ENCODE measurements at places on chromosomes 6 and 20.

- no peak for DNase-seq
Measured at GRCh38 chr6:71408787-71409723, 120.4 kb downstream of the OGFRL1 start.

- no peak for DNase-seq
Measured at GRCh38 chr20:38723848-38724625, at the start of gene SLC32A1. SLC32A1 (plus strand) TSS chr20:38724486; CDS start chr20:38724725, 239 bp downstream.

DNA sequence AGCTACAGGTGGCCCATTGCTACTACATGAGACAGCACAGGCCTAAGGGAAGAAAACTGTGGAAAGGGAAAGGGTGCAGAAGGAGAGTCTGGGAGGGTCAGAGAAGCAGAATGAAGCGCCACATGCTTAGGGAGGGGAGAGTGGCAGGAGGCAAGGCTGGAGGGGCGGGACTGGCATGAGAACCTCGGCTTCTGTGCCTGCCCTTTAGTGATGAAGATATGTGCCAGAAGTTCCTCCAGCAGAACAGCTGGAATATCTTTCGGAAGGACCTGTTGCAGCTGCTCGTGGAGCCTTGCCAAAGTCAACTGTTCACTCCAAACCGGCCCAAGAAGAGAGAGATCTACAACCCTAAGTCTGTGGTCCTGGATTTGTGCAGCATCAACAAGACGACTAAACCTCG, 61.8 kb downstream of the CNBD2 start:
- DNase-seq = no peak

DNA sequence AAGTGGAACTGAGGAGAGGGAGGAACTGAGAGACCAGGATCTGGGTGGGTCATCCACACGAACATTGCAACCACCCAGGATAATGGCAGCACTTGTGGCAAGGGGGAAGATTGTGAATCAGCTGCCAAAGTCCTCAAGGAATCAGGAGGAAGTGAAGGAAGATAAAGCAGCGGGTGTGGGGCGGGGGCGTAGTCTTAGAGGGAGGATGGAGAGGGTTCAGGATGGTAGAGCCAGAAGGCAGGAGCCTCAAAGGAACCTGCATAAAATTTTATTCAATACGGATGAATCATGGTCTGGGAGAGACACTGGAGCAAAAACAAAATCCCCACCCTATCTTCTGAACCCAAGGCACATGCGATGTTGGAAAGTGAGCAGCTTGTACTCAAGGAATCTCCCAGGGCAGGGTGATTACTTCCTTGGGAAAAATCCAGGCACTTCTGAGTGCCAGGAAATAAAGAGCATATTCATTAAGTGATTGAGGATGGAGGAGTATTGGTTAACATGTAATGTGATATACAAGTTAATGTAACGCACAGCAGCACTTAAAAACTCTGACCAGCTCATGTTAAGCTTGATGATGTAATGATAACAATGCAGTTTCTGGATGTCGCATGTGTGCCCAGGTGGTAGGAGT, 82.0 kb upstream of the B3GAT2 start:
- DNase-seq = no peak

GRCh38 chr20:58352468-58352867, 36.6 kb upstream of the VAPB start:
- no peak for DNase-seq

DNA sequence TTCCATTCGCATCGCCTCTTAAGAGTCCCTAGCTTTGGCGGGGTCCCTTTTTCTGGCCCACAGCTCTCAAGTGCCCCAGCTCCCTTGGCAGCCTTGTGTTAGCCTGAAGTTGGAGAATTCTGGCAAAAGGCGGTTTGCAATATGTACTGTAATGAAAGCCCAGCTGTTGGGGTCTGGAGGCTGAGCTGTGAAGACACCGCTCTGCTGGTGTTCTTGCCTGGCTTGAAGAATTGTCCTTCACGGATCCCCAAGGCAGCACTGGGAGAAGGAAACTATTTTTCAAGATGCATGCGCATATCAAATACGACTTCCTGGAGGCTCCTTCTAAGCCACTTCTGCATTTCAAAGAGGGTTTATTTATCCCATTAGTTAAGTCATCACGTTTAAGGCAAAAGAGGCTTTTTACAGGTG, 21.4 kb upstream of the CITED2 start:
- DNase-seq = no peak

DNA sequence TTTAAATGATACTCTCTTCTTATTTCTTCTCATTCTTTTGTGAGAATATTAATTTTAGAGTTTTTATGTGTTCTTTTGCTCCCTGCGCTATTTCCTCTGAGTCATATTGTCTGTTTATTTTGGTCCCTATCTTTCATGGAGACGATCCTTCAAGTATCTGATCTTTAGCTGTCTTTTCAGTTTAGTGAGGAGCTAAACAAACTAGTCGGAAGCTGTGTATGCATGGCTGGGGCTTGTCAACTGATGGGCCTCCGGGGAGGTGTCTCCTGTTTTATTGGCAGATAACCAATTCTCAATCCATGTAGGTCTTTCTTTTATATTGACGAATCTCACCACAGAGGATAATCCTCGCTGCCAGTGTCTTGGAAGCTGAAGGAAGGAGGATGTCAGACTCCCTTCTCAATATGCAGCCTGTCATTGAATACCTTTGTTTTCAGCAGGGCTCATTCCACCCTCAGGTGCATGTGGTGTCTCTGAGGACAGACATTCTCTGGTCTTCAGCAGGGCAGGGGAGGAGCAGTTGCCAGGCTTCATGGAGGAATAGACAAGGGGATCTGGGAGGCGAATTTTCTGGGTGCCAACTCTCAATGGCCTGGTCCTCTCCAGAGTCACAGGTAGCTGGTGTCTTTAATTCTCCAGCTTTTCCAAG, 64.9 kb downstream of the RNF182 start:
- no peak for DNase-seq

GRCh38 chr6:153312634-153313033, 181.6 kb upstream of the RGS17 start:
- DNase-seq = peak; percentile 1

DNA sequence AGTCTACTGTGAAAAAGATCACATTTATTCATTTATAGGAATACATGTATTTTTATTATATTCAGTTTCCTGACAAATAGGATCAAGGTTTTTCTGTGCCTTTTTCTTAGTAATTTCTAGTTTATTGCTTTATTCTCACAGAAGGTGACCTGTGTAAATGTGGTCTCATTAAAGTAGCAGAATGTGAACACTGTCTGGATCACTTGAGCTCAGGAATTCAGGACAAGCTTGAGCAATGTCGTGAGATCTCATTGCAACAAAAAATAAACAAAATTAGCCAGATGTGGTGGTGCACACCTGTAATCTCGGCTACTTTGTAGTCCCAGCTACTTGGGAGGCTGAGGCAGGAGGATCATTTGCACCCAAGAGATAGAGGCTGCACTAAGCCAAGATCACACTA, 516.7 kb downstream of the CDKAL1 start:
- no peak for DNase-seq

DNA sequence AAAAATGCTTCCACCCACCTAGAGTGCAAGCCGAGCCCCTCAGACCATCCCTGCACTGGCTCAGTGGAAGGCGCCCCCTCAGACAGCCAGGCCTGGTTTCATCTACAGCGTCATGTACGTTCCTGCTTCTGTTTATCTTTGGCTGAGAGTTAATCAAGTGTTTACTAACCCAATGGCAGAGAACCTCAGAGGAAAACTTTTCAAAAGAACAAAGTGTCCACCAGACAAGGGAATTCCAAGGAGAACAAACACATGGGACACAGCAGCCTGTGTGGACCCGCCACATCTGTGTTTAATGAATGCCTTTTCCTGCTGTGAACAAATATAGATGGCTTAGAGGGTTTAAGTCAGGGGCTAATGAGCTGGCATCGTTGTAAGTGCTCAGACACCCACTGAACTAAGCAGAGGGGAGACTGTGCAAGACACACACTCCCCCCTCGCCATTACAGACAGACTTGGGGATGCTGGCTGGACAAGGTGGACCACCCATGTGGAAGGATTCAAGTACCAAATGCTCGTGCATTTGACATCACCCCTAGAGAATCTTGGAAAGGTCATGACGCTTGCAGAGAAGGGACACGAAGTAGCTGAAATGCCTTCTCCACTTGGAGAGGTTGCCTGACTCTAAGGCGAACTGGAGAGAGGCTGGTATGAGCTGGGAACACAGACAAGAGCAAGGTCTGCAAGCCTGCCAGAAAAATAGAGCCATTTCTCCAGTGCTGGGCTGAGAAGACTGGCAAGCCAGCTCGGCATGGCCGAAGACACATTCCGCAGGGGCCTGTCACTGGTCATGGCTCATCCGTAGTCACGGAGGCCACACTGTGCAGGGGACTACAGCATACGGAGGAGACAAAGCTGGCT, 53.5 kb upstream of the NXT1 start:
- no peak for DNase-seq

GRCh38 chr6:136985502-136985901, 59.3 kb downstream of the IL20RA start:
- DNase-seq = no peak

DNA sequence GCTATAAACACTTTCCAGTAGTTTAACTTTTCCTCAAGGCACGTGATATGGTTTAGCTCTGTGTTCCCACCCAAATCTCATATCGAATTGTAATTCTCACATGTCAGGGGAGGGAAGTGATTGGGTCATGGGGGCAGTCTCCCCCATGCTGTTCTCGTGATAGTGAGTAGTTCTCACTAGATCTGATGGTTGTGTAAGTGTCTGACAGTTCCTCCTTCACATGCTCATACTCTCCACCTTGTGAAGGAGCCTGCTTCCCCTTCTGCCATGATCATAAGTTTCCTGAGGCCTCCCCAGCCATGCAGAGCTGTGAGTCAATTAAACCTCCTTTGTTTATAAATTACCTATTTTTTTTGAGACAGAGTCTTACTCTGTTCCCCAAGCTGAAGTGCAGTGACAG, 127.9 kb downstream of the DTNBP1 start:
- no peak for DNase-seq

DNA sequence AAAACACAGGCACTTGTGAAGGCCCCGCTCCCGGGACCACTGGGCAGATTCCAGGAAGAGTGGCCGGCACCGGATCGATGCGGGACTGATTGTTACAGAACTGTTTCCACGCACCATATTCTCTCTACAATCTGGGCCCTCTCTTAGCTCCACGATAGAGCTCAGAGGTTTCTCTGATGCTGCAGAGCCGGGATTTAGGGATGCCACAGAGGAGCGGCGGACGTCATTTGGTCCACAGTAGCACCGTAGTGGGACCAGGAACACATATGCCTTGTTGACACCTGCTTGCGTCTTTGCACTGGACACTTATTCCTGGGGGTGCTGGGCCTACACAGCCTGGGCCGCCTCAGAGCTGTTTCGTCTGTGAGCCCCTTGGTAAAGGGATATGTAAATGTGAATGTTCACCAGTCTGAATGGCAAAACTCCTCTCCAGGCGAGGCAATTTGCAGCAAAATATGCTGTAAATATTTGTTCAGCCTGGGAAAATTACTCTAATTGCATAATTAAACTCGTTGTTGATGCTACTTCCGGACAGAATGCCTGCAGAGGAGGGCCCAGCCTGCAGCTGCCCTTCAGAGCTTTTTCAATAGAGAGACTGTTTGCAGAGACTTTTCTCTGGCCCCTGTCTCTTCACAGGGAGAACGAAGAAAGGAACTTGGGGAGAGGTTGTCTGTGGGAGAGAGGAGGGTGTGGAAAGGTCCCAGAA, 9.4 kb downstream of the PCK1 start:
- DNase-seq = no peak

DNA sequence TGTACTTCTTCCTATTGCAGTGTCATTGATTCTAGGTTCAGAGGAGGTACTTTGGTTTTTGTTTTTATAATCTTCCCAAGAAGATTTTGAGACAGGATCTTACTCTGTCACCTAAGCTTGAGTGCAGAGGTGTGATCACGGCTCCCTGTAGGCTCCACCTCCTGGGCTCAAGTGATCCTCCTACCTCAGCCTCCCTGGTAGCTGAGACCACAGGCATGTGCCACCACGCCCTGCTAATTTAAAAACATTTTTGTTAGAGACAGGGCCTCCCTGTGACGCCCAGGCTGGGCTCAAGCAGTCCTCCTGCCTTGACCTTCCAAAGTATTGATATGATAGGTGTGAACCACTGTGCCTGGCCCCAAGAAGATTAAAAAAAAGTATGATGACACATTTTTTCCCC, 3.4 kb upstream of the SLC17A5 start:
- no peak for DNase-seq

- DNase-seq = no peak
Measured at GRCh38 chr20:3158968-3159431, 665 bp downstream of the FASTKD5 start.

GRCh38 chr6:336159-337114, 44.1 kb downstream of the DUSP22 start:
- no peak for DNase-seq

- no peak for DNase-seq
Measured at GRCh38 chr20:15109494-15109893, 772.1 kb upstream of the FLRT3 start.

DNA sequence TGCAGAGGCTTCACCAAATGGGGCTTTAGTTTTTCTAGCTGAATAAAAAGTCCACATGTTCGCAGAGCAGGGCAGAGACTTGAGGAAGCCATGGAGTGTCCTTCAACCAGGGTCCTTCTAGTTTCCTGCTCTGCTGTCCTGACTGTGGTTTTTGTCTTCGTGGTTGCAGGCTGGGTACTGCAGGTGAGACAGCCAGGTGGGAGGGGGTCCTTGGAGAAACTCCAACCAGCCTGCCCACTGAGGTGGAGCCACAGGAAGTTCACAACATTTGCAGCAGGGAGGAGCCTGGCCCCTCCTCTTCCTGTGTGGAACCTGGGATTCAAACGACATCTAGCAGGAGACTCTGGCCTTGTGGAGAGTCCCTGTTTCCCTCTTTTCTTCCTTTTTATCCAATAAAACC, 68.8 kb upstream of the MYLIP start:
- no peak for DNase-seq

DNA sequence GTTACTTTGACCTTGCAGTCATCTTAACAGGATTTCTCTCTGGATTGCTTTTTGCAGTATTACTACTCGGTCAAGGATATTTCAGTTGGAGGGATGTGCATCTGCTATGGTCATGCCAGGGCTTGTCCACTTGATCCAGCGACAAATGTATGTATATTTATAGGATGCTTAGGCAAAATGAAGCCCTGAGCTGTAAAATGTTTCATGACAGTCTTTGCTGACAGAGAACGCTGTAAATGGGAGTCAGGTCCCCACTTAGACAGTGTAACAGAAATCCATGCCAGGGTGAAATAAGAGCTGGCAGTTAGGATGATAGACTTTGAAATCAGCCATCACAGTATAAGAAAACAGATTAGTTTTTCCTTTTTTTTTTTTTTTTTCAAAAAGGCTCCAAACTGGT, 264.0 kb downstream of the LAMA2 start:
- no peak for DNase-seq

- no peak for DNase-seq
Measured at GRCh38 chr6:99119109-99120031, 171.6 kb upstream of the FBXL4 start.

DNA sequence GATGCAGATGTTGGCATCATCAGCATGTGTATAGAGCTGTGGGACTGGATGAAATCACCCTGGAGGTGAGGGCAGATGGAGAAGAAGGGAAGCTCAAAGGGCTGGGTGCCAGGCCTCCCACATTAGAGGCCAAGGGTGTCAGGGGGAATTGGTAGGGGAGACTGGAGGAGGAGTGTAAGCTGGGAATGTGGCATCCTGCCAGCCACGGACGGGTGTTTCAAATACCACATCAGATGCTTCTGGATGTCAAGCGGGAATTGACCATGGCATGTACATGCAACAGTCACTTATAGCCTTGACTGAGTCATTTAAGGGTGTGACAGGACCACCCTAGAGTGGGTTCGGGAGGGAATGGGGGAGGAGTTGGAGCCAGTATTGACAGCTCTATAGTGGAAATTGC, 9.6 kb downstream of the ERGIC3 start:
- DNase-seq = no peak

GRCh38 chr6:33206027-33206863, 1.8 kb downstream of the HSD17B8 start:
- DNase-seq = no peak

Data from stimulated activated CD4-positive, alpha-beta T cell treated with anti-CD3 and anti-CD28 coated beads, TNF-alpha, amount 100 ng/mL, for 4 hours (primary cell).